Fibroblast of the aortic adventitia (primary cell): ENCODE measurements at places on chromosomes 11 and 22. TPM values are rescaled to one million over a fixed set of nuclear protein-coding genes. Genes with fewer than 3 reads are reported as not detected.

The FOLR1 gene
- 0.18 TPM in 1 of 2 replicates, not detected in the other for total RNA-seq

The MPZL3 gene
- total RNA-seq: 0.41 and 0.45 TPM in 2 replicates

The CRYBB2 gene
- total RNA-seq: not detected in 2 replicates

The FOLH1 gene
- not detected in 2 replicates for total RNA-seq

The CCDC73 gene
- not detected in 2 replicates for total RNA-seq

The TREH gene
- total RNA-seq: not detected in 2 replicates

The OR2D2 gene
- 0.09 TPM in 1 of 2 replicates, not detected in the other for total RNA-seq

The CALCB gene
- not detected in 2 replicates for total RNA-seq
